Activated CD4-positive, alpha-beta T cell treated with anti-CD3 and anti-CD28 coated beads for 36 hours (primary cell): ENCODE measurements at places on chromosomes 3 and 15.

GRCh38 chr3:45993421-45994027 lies 2.1 kb downstream of the FYCO1 start:
- DNase-seq: no peak

- DNase-seq: peak; percentile 23
Measured at GRCh38 chr3:186880406-186880805, 37.9 kb downstream of the ADIPOQ start.

DNA sequence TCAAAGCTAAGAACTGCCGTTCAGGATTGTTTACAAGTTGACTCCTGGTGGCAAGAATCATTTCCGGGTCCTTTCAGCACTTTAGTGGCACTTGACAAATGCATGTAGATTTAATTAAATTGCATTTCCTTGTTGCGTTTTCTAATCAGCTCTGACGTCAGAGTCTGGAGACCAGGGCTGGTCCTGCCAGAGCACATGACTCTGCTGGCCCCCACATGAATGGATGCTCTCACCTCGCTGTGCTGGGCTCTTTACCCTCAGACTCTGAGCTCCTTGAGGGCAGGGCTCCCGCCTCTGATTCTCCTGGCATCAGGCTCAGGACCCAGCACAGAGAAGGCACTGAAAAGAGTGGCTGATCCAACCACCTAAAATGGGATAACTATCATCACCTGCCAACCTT lies 69.4 kb downstream of the FEM1B start:
- no peak for DNase-seq

DNA sequence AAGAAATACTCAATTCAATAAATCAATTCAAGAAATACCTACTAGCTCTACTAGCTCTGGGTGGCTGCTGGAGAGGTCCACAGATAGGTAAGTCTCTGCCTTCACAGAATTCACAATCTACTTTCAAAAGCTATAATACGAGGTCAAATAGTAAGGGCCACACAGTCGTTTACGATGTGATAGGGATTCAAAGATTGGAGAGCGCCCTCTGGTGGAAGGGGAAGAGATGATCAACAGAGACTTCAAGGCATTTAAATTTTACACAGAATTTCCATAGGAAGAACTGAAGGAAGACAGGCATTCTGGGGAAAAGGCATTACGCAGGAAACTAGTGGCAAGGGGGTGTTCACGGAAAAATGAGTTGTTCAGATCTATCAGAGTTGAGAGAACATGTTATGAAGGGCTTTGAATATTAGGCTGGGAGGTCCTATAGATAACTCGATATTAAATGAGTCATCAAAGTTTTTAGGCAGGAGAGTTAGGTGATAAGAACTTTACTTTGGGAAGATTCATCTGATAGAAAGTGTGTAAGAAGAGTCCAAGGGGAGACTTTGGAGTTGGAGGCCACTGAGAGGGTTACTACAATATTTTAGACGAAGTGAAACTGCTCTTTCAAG lies 128.8 kb downstream of the FRMD5 start:
- DNase-seq: peak; percentile 80

- DNase-seq: no peak
Measured at GRCh38 chr3:80606073-80606472, 838.3 kb upstream of the ROBO1 start.

DNA sequence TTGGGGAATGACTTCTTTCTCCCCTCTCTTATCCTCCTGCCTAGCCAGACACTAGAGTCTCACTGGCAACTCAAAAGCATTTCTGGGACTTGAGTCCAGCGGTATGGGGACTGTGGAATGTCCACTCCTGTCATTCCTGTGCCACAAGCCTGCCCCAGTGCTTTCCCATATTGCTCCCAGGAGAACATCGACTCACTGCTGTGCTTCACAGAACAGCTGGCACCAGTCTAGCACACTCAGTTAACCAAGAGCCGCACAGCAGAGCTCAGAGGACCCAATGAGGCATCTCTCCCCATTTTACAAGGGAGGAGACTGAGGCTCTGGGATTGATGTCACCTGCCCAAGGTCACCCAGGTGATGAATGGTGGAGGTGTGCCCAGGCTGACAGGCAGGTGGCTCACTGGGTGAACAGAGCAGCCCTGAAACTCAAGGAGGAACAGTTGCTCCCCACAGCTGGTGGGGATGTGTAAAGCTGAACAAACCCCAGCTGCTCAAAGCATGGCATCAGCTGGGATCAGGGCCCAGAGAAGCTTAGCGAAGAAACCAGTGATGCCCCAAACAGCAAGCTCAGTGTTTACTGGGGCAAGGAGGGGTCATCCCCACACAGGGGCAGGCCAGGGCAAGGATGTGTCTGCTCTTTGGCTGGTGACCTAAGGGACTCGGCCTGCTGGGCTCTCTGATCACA lies 35.4 kb upstream of the DUSP7 start:
- DNase-seq: no peak

DNA sequence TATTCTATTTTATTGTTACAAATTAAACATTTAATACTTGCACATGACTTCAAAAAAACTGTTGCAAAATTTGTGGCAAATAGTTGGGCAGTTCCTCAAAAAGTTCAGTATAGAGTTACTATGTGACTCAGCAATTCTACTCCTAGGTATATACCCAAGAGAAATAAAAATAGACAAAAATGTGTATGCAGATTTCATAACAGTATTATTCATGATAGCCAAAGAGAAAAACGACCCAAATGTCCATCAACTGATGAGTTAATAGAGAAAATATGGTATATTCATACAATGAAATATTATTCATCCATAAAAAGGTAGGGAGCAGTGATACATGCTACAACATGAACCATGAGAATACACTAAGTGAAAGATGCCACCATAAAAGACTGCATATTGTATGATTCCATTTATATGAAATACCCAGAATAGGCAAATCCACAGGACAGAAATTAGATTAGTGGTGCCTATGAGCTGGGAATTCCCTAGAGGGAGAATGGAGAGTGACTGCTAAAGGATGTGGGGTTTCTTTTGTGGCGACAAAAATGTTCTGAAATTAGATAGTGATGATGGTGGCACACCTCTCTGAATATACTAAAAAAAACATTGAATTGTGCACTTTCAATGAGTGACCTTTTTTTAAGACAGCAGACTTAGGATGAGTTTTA lies 31.6 kb upstream of the CLASP2 start:
- DNase-seq: no peak

DNA sequence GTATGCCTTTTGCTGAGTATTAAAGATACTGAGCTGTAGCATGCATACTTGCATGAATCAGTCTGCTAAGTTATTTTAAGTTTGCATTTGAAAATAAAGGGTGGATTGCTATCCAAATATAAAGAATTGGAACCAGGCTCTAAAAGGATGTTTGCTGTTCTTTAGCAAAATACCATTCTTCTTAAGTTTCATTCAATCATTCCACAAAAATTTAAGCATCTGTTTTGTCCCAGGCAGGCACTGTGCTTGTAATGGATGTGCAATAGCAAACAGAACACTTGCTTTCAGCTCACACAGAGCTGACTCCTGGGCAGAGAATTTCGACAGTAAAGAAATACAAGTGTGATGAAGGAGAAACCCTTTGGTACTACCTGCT lies 151.1 kb downstream of the PGPEP1L start:
- no peak for DNase-seq

DNA sequence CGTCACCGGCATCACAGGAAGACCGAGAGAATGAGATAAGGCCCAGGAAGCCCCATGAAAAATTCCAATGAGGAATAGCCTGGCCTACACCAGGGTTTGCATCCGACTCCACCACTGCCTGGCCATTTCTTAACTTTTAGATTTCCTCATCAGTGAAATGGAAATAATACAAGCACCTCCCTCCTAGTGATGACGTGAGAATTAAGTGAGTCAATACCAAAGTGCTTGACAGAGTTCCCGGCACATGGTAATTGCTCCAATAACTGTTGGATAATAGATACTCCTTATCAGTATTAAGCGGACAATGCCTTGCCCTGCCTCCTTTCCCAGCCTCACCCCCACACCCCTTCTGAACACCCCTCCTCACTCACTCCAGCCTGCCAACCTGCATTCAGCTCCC lies 105.4 kb downstream of the TLE3 start:
- DNase-seq: no peak

GRCh38 chr3:104108522-104108921 lies 1258.2 kb upstream of the ALCAM start:
- DNase-seq: no peak

DNA sequence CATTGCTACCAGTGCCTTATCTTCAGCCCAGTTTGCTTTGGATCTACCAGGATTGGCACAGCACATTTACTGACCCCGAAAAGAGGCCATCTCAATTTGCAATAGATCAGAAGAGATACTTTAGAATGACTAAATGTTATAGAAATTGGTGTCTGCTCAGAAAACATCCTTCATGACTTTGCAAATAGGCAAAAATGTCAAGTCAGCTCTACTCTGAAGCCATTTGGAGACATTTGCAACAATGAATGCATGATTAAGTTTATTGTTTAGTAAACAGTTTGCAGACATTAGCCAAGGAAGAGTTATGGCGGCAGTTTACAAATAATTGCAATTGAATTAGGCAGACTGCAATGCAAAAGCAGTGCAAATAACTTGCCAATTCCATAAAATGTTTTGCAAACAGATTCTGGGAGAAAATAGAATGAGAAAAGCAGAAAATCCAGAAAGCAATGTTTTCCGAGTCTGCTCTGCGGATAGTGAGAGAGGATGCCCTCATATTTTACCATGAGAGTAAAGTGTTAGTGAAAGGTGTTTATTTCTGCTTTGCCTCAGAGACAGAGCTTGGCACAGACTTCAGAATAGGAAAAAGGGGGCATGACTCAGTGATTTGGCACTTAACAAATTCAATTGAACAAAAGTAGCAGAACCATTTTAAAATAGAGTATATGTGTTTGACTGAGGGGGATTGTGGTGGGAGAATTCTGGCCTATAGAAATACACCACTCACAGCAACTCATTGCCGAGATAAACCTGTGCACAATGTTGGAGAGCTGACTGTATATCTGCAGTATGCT lies 334.9 kb upstream of the NR2F2 start:
- DNase-seq: no peak

DNA sequence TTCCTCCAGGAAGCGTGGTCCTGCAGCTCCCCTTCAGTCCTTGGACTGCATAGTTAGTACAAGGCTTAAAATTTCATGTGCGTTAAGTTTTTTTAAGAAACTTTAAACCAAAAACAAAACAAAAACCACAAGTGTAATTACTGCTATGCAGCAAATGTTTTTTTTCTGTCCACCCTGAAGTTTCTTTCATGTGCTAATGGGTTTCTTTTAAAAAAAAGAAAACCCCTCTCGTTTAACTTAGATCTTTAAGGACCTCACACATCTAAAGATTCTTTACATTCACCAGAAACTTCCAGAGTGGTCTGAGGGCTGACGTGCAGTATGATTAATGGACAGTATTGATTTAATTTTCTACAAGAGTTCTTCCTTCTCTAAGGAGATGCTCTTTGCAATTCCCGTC lies 72.0 kb upstream of the PYGO1 start:
- no peak for DNase-seq

DNA sequence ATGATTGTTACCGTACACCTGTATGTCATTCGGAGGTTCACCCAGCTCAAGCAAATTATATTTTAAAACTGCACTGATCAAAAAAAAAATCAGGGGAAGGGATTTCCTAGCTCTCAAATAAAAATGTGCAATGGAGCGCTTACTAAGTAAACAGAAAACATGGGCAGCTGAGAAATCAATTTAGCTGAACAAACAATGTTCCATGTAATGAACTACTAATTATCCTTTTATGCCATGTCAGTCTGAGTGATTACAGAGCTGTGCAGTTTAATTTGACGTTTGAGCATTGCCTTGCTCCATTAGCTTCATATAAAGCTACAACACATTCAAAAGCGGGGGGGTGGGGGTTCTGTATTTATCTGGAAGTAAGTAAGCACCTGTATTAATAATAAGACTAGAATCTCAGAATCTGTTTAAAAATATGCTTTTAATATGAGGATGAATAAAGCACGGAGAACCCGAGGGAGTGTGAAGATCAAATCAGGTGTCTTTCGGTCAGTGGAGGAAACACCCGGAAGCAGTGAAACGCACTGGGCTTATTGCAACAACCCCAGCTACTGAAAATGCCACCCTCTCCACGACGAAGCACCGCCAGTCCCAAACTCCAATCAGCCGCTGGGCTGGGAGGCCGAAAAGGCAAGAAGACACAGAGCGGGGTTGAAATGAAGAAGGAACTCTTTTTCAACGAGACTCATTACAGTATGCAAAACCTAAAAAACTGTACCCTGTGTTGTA lies 196.5 kb upstream of the ATP11B start:
- no peak for DNase-seq

DNA sequence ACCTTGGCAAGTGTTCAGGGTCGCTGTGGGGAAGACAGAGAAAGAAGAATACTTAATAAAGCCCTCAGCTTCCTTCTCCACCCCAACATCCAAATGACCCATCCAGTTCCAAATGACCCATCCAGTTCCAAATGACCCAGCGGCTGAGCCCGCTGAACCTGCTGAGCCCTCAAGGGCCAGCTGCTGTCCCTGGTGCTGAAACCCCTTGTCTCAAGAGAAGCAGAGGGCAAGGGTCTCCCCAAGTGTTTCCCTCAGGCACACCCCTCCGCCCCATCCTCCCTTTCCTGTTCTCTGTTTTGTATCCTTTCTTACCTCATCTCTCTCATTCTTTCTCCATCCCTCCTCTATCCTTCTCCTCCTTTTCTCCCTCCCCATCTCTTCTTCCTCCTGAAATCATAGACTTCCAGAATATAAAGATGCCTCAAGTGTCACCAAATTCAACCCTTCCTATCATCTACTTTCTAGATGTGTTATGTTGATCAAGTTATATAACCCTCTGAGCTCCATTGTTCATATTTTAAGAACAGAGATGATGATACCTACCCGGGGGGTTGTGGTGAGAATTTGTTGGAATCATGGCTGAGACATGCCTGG lies 29.0 kb downstream of the CCDC33 start:
- peak; percentile 48 for DNase-seq

- no peak for DNase-seq
Measured at GRCh38 chr15:59439576-59439975, 1.6 kb downstream of the FAM81A start.

DNA sequence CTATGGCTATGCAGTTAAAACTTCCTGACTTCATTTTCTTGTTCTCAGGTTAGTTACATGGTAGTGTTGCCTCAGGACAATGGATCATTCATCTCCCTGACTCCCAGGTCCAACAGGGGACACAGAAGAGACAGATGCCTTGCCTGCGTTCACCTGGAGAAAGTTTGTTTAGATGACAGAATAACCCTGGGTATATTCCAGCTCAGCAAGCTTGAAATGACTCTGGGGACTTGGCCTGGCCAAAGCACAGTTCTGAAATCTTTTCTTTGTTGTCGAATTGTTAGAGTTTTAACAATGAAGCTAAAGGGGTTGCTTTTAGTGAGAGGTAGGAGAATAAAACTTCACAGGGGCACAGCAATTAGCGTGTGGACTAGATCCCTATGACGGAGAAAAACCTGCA lies 206.1 kb downstream of the PDZRN3 start:
- no peak for DNase-seq

DNA sequence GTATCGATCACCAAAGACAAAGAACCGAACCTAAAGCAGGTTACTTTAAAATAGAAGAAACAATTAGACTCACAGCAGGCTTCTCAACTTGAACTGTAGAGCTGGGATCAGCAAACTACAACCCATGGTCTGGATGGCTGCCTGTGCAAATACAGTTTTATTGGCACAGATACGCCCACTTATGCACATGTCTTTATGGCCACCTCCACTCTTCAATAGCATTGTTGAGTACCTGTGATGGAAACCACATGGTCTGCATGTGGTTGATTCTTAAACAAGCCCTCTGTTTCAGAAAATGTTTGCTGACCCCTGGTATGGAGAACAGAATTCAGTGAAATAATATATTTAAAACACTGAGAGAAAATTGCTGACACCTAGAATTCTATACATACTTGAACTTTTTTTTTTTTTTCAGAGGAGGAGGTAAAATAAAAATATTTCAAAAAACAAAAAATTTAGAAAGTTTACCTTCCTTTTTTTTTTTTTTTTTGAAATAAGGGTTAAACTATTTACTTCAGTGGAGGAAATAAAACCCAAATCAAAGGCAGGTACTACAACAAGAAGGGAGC lies 263.8 kb upstream of the ATP10A start:
- no peak for DNase-seq
